ENCODE measurements at places on chromosomes 5 and 9.

GRCh38 chr9:110351009-110351467 is 13.4 kb upstream of the TXNDC8 start:
- DNase-seq, result peak; percentile 51

- no peak for DNase-seq
Measured at GRCh38 chr9:89891591-89892304, 286.9 kb downstream of the GADD45G start.

DNA sequence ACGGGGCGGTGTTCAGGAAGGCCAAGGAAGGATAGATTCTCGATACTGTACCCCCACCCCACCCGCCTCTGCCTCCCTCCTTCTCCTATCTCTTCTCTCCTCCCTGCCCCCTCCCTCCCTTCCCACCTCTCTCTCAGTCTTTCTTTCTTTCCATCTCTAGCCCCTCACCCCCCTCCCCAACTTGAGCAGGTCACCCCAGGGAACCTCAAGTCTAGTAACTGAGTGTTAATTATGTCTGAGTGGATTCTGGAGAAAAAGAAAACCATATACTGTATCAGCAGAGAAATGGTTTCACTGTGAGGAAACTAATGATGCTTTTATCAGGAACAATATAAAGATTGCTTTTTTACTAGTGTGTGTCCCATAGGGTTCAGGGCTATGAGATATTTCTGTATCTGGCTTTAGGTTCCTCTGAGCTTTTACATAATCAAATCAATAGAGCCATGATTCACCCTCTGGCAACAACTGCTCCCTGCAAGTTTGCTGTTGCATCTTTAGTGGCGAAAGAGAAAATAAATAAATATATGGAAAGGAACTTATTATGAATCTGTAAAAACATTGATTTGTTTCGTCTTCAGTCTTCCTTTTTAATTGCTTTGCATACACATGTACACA is 639.7 kb downstream of the CCDC171 start:
- DNase-seq, result no peak

- peak; percentile 33 for DNase-seq
Measured at GRCh38 chr5:142655339-142656267, 30.3 kb downstream of the FGF1 start.

GRCh38 chr5:1791176-1791575 is 8.5 kb downstream of the MRPL36 start:
- DNase-seq, result no peak

DNA sequence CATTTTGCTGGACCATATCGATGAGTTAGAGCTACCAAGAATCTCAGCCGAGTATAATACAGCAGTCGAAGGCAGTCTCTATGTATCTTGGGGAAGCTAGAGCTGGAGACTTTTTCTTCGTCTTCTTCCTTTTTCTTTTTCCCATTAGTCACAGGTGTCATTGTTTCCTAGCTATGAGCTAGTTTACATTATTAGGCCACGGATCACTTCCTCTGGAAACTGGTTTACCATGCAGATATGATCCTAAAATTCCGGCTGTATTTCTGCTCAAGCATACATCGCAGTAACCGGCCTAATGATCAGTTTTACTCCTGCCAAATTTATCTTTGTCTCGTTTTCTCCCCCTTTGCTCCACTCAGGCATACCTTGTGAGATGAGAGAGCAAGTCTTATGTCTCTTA is 312.8 kb downstream of the ARHGAP26 start:
- no peak for DNase-seq

- no peak for DNase-seq
Measured at GRCh38 chr5:114438471-114438870, 76.6 kb downstream of the KCNN2 start.

DNA sequence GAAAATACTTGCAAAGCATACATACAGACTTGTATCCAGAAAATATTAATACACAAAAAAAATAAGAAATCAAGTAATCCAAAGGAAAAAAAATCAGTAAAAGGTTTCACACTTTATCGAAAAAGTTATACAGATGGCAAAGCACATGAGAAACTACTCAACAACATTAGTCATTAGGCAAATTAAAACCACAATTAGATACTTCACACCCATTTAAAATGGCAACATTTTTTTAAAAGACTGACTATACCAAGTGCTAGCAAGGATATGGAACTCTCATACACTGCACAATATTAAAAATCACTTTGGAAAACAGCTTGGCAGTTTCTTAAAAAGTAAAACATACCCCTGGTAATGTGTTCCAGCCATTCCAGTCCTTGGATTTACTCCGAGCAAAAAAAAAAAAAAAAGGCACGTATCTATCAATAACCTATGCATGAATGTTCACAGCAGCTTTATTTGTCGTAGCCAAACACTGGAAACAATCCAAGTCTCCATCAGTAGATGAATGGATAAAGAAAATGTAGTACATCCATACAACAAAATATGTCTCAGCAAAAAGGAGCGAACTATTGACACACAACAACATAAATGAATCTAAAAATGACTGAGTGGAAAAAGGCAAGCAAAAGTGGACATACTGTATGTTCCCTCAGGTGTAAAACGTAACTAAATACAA is 66.0 kb downstream of the GNAQ start:
- DNase-seq, result no peak
